ENCODE measurements at places on chromosomes 16 and 17.
A peak's percentile ranks its signal among the peaks of the same experiment; 100 is the strongest.

GRCh38 chr17:67280279-67280678 is 35.3 kb upstream of the HELZ start:
- DNase-seq = no peak

DNA sequence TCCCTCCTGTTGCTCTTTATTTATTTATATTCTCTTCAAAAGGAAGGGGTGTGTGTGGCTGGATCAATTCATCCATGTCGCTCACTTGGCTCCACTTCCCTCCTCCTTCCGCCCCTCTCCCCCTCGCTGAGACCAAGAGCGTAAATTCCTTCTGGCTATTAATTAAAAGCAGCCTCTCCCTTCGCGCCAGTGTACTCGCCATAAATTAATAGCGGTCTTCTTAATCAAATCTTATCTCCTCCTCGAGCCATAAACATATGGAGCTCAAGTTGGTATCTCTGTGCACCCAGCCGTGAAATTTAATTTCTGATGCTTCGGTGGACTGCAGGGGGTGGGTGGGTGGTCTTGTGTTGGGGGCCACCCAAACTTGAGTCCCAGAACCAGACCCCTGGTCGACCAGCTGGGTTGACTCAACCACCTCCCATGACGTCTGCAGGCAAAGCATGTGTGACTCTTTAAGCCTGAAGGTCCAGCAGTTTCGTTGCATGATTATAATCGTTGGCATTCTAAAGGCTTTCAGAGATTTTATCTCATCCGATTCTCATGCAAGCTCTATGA is 57.9 kb downstream of the SDK2 start:
- DNase-seq = no peak

GRCh38 chr16:66933776-66934137 is 445 bp downstream of the CIAO2B start:
- DNase-seq = no peak

- peak; percentile 77 for DNase-seq
Observed at GRCh38 chr17:8384801-8385378, 1.9 kb upstream of the RPL26 start.

- no peak for DNase-seq
Observed at GRCh38 chr17:80034791-80035686, 633 bp downstream of the TBC1D16 start.

GRCh38 chr16:70691223-70692129 is 5.6 kb upstream of the MTSS2 start:
- DNase-seq = peak; percentile 50

- DNase-seq = no peak
Observed at GRCh38 chr17:77297693-77298666, 157.2 kb downstream of the SEC14L1 start.

DNA sequence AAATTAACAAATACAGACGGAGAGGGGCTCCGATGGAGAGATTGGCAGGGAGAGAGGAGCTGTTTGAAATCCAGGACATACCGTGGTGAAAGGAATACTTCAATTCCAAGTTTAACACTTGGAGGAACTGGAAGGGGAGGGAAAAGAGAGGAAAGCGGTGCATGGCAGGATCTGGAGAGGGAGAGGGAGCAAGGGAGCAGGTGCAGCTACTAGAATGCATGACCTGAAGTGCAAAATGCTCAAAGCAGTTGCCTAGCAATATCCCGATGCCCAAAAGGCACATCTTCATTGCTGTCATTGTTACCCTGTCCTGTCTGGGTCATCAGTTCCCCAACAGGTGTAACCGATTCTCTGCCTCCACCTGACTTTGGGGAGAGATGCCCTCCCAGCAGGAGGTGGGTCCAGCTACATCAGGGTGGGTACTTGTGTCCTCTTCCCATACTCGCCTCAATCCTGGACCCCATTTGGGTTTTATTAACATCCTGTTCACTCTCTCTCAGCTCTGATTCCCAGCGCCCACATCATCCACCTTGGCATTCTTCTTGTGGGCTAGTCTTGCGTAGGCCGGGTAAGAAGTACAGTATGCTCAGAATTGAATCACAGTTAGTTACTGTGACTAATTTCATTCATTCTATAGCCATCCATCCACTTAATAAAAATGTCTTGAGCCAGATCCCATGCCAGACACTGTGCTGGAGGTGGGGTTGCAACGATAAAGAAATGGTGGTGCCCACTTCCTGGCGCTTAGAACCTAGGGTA is 37.4 kb upstream of the EMP2 start:
- DNase-seq = no peak

- no peak for DNase-seq
Observed at GRCh38 chr16:57469046-57469445, 6.6 kb downstream of the POLR2C start.

DNA sequence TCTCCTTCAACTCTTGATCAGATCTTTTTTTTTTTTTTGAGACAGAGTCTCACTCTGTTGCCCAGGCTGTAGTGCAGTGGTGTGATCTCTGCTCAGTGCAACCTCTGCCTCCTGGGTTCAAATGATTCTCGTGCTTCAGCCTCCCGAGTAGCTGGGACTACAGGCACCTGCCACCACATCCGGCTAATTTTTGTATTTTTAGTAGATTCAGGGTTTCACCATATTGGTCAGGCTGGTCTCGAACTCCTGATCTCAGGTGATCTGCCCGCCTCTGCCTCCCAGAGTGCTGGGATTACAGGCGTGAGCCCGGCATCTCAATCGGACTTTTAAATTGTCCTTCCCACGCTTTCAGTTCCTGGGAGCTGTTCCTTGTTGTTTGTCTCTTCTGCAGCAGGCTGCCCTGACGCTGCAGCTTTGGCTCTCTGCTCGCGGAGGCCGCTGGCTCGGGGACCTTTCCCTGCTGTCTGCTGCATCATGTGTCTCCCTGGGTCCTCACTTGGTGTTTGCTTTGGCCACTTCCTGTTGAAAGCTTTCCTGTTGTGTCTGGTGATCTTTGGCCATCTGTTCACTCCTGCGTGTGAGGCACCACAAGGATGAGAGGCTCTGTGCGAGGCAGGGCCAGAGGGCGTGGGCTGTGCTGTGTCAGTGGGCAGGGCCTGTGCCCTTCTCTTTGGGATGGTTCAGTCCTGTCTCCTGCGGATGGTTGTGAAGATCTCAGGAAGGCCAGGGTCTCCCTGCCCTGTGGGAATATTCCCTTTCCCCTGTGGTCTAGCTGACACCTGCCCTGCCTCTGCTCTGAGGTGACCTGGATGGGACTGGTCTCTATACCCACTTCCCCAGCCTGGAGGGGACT is 18.4 kb upstream of the CAPN15 start:
- no peak for DNase-seq

DNA sequence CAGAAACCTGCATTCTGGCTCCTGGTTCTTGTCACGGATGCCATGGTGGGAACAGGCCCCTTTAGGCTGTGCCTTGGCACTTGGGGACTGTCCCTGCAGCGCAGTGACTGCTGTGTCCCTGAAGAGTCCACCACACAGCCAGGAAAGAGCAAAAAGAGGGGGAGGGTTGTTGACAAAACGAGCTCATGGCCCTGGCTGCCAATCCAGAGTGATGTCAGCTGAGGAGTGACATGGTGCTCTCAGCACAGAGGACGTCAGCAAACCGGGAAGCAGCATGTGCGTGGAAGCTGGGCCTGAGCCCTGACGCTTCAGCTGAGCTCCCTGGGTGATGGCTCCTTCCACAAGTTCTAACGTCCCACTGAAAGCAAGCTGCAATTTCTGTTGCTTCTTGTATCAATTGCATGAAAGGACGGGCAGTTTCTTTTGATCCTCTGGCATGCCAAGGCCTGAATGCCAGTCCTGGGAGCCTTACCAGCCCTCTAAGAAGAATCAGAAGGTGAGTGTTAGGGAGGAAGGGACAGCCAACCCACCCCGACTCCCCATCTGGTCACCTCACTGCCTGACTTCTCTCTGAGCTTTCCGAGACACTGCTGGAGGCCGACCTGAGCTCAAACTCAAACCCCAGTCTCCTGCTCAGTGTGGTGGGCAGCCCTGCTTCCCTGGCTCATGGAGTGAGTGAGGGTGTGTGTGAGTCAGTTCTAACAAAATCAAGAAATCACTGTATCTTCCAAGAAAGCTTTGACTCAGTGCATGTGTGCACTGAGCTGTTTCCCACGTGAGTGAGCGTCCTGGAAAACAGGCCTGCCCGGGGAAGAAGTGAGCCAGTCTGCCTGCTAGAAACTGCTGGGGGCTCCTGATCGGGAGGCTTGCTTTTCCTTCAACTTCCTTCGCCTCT is 14.7 kb upstream of the WNT3 start:
- DNase-seq = peak; percentile 28

DNA sequence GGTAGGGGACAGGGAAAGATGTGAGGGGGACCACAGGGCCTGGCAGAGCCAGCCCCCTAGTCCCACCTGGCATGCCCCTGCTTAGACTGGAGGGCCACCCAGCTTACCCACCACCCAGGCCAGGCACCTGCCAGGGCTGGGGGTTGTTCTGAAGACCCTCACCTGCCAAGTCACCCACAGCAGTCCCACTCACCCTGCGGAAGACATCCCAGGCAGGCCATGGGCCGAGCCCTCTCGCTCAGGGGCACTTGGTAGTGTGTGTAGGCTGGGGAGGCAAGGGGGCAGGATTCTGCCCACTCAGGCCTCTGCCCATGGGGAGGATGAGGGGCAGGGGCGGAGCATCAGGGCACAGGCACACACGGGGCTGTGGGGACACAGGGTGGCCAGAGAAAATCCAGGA is 4.0 kb downstream of the PLCD3 start:
- no peak for DNase-seq

DNA sequence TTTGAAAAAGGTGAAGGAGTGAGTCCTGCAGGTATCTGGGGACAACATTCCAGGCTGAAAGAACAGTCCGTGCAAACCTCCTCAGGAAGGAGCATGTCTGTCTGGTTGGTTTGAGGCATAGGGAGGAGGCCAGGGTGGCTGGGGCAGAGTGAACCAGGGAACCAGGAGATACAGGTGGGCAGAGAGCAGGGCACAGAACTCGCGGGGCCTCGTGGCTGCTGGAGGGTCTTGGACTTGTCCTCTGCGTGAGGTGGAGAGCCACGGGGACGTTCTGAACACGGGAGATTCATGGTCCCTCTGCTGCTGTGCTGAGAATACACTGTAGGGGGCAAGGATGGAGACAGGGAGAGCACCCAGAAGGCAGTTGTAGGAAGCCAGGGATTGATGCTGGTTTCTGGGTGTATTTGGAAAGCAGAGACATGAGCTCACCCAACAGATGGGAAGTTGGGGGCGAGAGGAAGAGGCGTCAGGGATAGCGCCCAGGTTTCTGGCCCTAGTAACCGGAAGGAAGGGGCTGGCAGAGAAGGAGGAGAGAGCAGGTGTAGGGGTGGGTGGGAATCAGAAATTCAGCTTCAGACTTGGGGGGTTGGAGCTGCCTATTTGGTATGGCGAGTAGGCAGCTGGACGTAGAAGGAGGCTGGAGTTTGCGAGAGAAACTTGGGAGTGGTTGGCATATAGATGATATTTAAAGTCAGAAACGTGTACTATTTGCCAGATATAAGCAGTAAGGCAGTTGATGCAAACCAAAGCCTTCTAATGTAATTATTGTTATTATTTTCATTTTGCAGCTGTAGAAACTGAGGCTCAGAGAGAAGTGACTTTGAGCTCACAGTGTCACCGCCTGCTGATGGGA is at the start of gene CCL17:
CCL17 (plus strand) TSS at position 803 of the 853 bp plus-strand sequence. CDS start 9,166 bp downstream, outside the sequence.
- no peak for DNase-seq

- DNase-seq = no peak
Observed at GRCh38 chr17:41773731-41774193, 12.7 kb downstream of the JUP start.

DNA sequence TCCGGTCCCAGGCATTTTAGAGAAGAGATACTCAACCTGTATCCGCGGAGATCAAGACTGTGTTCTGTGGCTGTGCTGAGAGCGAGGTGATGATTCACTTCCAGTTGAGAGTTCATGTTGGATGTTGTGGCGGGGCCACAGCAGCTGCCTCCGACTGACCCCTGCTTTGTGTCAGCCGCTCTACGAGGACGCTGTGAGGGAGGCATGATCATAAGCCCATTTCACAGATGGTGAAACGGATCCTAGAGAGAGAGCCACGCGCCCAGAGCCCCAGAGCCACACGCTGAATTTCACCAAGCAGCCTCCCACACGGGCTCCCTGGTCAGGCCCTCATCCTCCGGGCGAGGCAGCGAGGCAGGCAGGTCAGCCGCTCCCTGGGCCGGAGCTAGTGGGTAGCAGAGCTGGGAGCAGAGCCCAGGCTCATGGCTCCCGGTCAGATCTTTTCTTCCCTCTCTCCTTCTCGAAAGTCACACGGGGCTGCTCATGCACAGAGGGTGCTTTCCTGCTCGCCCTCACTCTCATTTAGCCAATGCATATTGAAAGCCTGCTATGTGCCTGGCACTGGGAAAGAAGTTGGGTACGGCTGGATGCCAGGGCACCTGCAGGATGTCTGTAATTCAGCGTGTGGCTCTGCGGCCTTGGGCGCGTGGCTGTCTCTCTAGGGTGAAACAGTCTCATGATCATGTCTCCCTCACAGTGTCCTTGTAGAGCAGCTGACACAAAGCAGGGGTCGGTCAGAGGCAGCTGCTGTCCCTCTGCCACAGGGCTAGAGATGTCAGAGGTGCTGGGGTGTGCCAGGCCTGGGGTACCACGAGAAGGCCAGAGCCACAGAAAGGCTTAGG is 155.6 kb upstream of the CHMP6 start:
- no peak for DNase-seq

GRCh38 chr17:29219378-29220047 is 27.1 kb upstream of the CRYBA1 start:
- no peak for DNase-seq

DNA sequence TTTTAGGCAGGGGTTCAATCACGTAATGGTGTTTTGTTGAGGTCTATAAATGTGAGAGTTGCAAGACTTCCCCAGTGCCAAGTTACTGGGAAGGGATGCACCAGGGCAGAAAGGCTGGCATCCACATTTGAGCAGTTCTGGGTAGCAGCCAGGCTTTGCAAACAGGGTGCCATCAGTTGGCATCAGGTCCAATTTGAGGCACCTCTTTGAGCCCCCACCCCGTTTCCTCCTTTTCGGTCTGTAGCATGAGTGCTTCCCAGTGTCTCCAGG is 142.6 kb upstream of the CACNG5 start:
- no peak for DNase-seq

GRCh38 chr16:73711406-73712080 is 585.1 kb upstream of the PSMD7 start:
- DNase-seq = no peak

GRCh38 chr16:78199325-78200022 is 100.0 kb downstream of the WWOX start:
- DNase-seq = no peak

DNA sequence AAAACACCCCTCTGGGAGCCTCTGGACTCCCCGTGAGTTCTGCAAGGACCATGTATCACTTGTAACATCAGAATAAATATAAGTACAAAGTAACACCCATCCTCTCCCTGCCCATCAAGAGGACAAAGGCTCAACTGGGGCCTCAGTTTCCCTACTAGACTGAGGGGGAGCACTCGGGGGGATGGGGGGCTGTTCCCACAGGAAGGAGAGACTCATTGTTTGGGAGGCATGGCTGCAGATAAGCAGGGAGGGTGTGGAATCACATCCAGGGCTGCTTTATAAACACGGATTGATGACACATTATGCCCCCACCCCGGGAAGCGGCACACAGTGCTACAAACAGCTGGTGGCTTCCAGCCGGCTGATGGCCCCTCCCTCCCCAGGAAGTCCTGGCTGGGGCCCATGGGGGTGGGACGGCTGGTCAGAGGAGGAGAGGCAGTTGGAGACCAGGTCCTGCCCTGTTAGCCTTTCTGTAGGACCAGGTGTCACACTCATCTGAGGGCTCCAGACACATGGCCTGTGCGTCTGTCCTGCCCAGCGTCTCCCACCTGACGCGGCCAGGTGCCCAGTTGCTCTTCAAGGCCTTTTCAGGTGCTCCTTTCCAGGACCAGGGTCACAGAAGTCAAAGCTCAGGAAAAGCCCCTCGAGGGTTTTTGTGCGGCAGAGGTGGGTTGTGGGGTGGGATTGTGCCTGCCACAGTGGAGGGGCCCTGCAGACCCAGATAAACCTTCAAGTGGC is 1.3 kb upstream of the MPG start:
- DNase-seq = no peak

All from non-pigmented ciliary epithelial cell (primary cell).